ENCODE measurements at places on chromosomes 11 and 22.

- no peak for DNase-seq
These were observed 149.7 kb upstream of the CADM1 start for GRCh38 chr11:115653926-115654325.

GRCh38 chr22:48489551-48490499 lies 1337.8 kb downstream of the BRD1 start:
- no peak for DNase-seq

- DNase-seq = no peak
These were observed 111.2 kb upstream of the ALX4 start for GRCh38 chr11:44421090-44421675.

DNA sequence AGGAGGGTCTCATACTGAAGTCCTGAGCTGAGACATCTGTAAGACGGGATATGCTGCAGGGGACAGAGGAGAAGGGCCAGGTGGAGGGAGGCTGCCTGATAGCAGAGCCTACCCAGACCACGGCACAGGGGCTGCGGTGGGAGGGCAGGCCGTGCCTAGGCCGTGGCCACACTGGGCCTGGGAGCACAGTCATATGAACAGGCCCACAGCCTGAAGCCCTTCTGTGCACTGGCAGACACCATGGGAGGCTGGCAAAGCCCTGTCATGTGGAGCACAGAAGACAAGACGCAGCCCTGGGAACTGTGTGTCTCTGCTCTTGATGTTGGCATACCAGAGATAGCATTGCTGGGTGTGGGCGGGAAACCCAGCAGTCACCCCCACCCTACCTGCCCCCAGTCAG lies 3.3 kb downstream of the SPATA19 start:
- no peak for DNase-seq

DNA sequence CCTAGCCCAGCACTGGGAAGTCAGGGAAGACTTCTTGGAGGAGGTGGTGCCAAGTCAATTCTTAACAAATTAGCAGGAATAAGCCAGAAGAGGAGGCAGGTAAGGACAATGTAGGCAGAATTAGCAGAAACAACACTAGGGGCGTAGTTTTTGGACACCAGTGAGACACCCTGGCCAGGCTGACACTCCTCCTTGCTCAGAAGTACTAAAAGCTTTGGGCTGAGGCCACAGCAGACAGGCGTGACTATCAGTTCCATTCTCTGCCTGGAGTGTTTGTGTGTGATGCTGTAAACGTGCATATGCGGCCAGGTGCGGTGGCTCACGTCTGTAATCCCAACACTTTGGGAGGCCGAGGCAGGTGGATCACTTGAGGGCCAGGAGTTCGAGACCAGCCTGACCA lies 36.0 kb downstream of the PHF21B start:
- DNase-seq = no peak

- no peak for DNase-seq
These were observed 11.1 kb upstream of the CBX6 start for GRCh38 chr22:38882972-38883622.

GRCh38 chr11:46050662-46051061 lies 70.6 kb downstream of the PHF21A start:
- no peak for DNase-seq

DNA sequence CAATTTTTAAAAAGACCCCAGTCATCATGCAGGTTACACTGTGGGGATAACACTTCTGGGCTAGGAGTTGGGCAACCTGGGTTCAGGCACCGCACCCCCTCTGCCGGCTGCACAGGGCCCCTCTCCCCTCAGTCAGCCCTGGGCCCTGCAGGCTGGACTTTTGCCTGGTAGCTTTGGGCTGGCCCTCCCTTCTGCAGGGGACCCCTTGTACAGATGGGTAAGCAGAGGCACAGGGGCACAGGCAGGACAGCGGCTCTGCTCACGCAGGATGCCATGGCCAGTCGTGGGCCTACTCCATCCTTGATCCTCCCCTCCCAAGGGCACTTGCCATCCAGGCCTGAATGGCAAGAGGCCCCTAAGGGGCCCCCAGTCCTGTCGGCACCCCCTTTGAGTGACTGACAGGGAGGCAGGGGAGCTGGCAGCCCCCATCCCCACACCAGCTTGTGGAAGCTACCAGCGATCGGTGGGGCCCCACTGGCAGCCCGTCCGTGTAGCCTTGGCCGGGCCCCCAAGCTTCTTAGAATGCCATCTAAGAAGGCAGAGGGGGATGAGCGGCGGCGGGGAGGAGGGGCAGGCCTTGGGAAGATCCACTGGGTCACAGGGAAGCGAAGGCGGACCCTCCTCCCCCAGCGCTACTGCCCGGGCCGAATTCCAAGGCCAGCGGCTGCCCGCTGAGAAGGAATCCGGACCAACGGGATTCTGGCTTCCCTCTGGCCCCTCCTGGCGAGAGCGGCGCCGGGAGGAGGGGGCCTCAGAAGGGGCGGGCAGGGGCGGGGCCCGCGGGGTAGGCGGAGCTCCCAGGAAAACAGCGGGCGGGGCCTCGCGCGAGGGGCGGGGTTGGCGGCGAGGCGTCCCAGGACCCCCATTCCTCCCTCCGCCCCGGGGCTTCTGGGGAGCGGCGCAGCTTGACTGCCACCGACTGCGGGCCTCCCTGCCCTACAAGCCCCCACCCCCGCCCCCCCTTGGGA lies 6.8 kb upstream of the CHKA start:
- no peak for DNase-seq

- DNase-seq = no peak
These were observed 51.8 kb downstream of the ARFGAP3 start for GRCh38 chr22:42805016-42805997.

GRCh38 chr11:126871792-126872191 lies 128.8 kb downstream of the KIRREL3 start:
- no peak for DNase-seq

DNA sequence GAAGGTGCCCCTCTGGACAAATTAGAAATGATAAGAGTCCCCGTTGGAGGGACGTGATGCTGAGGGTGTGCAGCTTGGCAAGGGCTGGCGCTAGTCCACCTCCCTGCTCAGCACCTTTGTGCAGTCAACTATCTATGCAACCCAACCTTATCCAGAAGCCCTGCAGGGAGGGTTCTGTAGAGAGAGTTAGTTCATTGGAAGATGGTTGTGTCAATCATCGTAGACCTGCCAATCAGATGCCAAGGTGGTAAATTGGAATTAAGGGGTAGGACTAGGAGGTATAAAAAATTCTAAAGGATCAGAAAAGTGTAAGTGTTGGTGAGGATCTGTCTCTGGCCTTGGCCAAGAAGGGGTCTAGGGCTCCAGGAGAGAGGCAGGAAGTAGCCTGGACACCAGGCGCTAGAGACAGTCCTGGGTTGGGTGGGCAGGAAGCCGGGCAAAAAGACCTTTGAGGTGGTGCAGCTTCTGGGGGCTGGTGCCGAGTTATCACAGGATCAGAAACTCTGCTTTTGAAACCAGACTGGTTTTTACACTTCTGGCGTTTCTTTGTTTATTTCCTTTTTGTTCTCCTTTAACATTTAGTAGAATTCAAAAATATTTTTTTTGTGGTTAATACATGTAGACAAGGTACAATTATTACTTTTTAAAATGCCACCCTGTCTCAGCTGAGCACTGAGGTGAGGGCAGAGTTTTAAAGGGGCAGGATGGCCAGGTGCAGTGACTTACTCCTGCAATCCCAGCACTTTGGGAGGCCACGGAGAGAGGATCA lies 1.6 kb downstream of the C1QTNF6 start:
- DNase-seq = no peak

DNA sequence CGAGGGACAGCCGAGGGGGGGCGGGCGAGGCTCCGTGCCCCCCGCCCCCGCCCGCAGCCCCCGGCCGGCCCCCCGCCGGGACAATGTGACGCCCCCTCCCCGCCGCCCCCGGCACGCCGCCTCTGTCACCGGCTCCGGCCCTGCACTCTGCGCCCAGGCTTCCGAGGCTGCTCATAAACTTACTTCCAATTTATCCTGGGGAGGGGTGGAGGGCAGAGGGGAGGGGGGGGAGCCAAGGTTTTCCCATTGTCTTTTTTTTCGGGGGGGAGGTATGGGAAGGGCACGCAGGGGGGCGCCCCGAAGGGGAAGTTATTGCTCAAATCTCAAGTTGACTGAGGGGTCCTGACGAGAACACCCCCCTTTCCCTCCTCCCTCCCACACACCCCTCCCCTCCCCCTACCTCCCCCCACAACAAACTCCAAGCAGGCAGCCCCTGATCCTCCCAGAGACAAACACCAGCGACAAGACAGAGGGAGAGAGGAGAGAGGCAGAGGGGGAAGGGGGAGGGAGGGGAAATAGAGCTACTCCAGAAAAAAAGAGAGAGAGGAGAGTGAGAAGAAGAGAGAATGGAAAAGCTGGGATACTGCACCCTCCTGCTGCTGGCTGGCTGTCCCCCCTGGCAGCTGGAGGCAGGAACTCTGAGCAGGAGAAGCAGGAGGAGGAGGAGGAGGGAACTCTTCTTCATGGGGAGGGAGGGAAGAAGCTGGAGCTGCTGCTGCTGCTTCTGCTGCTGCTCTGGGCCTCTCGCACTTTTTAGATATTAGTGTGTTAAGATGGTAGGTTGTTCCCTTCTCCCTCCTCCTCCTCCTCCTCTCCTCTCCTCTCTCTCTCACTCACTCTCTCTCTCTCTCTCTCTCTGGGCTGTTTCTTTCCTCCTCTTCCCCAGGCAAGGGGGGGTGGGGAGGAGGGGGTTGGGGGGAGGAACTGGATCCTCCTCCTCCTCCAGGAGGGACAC lies 631 bp downstream of the PHF21A start:
- DNase-seq = no peak

- DNase-seq = no peak
These were observed 78.7 kb downstream of the PIWIL3 start for GRCh38 chr22:24695561-24696511.

DNA sequence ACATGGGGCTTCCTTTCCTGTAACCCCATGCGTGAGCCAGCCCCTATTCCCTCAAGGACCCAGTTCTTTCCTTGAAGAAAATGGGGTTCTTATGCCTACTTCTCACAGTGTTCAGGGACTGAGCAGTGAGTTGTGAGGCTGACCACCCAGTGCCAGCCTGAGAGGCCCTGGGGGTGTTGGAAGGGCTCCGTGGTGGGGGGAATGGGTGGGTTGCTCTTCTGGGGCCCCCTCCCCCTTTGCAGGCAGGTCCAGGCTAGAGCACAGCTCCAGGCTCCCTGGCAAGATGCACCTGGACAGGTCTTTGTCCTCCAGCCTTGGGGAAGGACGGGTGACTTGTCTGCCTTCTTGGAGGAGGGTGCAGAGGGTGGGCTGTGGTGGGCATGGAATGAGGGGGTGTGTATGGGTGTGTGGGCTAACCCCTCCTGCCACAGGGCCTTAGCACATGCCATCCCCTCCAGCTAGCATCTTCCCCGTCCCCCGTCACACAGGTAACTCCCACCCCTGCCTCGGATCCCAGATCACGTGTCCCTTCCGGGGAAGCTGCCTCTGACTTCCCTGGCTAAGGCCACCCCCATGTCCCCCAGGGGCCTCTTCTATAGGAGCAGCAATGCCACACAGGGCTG lies 64.6 kb downstream of the MYEOV start:
- no peak for DNase-seq

GRCh38 chr11:113470233-113470632 lies 5.0 kb downstream of the DRD2 start:
- DNase-seq = no peak

- no peak for DNase-seq
These were observed 178.0 kb downstream of the DSCAML1 start for GRCh38 chr11:117618982-117619355.

- no peak for DNase-seq
These were observed 22.3 kb downstream of the VPS37C start for GRCh38 chr11:61138935-61139334.

DNA sequence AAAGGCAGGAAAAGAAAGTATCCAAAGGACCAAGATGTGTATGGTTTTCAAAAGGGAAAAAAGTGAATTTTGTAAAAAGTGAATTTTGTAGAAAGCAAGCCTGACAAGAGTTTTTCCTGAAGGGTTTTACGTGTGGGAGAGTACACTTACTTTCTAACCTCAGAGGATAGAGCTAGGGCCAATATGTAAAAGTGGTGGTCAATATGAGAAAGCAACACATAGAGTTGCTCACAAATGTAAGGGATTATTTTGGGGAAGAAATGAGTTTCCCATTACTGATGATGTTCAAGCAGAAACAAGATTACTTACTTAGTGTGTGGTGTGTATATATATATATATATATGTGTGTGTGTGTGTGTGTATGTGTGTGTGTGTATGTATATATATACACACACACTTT lies 162.5 kb downstream of the SWAP70 start:
- DNase-seq = no peak

GRCh38 chr11:133122256-133122655 lies 410.0 kb downstream of the OPCML start:
- no peak for DNase-seq

DNA sequence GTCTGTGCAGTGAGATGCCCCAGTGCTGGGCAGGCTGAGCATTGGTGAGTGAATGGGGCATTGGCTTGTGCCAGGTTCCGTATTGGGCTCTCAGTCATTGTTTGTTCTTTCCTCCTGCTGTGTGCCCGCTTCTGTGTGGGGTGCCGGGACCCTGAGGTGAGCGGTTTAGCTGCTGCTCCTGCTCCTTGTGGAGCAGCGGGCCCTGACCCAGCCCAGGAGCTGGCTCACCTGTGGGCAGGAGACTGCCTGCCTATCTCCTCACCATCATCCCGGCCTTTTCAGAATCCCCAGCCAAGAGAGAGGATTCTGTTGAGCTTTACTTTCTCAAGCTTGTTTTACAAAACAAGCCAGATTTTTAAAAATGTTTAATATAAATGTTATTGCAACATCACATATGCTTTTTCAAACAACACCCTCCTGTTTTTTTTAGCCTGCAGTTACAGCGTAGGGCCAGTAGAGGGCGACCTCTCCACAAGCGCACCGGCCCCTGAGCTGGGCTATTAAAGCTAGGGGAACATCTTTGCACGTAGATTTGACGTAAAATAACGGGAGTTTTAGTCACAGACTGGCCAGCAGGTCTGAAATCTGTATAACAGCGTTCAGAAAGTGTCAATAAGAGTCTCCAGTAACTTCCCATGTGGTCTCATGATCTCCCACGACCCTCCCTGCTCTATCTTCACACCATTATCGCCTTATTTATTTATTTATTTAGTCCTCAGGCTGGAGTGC lies 25.1 kb upstream of the RELT start:
- DNase-seq = no peak

DNA sequence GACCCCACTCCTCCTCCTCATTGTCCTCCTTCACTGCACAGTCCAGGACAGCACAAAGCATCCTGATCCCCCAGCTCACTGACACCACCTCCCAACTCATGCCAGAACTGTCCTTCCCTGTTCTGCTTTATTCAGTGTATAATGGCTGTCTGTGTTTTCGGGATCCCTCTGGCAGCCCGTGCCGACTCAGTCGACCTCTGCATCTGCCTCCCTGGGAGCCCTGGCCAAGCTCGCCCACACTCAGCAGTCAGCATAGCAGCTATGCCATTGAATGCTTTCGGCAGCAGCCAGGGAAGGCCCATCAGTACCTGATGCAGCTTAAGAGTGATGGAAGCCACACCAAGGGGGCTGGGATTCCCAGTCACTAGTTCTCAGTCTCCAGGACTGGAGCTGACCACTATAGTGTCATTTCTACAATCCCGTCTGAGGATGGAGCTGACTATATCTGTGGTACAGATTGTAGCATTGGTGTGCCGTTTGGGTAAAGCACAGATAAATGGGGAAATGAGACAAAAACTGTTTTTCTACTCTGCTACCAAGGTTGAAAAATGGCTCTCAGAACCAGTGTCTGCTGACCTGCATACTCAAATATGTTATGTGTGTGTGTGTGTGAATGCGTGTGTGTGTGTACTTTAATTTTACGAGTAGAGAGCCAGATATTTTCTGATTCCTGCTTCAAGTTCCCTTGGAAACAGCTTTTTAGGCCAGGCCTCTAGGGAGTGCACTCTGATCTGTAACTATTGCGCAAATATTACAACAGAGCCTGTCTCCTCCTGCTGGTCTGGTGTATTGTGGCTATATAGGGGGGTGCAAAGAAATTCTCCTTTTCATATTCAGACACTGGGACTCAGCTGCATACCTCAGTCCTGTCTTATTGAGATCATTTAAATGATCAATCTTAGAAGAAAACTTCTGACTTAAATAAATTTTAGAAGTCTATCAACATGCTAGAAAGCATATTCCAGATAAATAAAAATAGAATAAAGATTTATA lies 78.8 kb upstream of the TOP3B start:
- DNase-seq = no peak
